Activated CD4-positive, alpha-beta T cell treated with anti-CD3 and anti-CD28 coated beads for 1 hour (primary cell): ENCODE measurements at places on chromosomes 4 and X.

GRCh38 chrX:8724300-8724699, 7.6 kb downstream of the ANOS1 start:
- no peak for DNase-seq

DNA sequence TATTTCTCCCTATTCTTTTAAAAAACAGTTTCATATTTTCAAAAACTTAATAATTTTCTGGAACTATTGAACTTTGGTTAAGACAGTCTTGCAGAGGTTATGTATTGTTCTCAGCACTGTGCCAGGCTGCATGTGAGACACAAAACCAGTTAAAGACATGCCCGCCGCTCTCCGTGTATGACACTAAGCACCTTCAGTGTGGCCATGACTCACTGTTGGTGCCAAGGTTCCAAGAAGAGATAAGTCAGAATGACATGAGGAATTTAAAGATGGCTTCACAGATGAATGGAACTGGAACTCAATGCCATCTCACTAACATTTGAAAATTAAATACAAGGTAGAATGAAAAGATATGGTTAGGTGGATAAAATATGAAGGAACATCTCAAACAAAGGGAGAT, 525.5 kb upstream of the ZFP42 start:
- no peak for DNase-seq

DNA sequence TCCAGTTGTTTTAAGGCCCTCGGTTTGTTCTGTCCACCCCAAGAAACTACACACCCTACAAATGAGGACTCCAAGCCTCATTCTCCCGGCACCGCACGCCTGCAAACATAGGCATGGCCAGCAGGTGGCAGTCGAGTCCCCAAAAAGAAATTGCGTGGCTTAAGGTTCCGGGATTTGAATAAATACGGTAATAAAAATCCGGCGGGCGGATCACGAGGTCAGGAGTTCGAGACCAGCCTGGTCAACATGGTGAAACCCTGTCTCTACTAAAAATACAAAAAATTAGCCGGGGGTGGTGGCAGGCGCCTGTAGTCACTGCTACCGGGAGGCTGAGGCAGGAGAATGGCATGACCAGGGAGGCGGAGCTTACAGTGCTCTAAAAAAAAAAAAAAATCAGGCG, 21.8 kb upstream of the CSF2RA start:
- DNase-seq, result peak; percentile 71

- DNase-seq, result no peak
These were observed 110.6 kb upstream of the PPARGC1A start for GRCh38 chr4:24000470-24000831.

GRCh38 chr4:143363332-143363731, 26.7 kb downstream of the GAB1 start:
- no peak for DNase-seq

DNA sequence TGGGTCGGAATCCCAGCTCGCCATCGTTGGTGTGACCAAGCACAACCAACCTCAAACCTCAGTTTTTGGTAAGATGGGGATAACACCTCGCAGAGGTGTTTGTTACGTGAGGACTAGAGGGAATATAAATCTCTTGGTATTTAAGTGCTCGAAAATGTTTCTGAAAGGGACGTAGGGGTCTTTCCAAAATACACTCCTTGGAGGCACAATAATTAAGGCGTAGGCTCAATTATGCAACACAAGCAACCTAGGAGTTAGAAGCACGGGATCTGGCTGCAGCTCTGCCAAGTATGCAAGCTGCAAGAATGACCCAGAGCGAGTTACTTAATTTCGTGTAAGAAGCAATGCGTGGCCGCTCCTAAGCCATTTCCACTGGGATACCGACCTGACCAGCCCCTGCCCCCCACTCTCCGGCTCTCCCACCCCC, 552 bp downstream of the ADH5 start:
- no peak for DNase-seq

DNA sequence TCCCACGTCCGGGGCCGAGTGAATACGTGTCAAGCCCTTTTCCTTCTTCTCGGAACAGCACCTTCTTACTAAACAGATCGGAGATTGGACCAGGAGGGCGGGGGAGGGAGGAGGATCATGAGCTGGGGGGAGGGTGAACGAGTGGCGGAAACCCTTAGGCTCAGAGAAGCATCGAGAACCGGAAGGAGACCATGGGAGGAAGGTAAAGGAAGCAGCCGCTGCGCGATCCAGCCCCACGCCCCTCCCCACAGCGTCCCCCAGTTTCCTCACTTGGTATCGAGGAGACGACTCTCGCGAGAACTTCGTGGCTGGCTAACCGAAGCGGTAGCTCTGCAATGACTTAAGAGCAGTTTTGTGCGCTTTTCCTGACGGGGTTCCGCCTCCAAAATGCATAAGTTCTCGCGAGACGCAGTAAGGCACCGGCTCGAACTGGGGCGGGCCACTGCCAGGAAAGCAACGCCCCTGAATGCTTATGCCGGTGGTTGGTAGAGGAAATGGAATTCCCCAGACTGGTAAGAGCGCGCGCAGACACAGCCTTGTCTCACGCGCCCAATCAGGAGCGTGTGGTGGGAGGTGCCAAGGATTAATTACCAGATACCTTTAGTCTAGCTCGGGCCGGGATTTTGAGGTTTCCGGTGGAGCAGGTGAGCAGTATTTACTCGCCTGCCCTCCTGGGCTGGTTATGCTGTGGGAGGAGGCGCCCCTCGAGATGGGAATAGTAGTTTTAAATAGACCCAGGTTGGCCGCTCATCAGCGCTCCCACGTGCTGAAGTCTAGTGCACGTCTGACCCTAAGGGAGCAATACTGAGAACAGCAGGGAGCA, 534 bp upstream of the UBE2D3 start:
- DNase-seq, result peak; percentile 98

GRCh38 chrX:105263171-105263570, 42.7 kb upstream of the TEX13A start:
- no peak for DNase-seq

GRCh38 chr4:159024266-159024665, 78.6 kb upstream of the RAPGEF2 start:
- DNase-seq, result no peak

DNA sequence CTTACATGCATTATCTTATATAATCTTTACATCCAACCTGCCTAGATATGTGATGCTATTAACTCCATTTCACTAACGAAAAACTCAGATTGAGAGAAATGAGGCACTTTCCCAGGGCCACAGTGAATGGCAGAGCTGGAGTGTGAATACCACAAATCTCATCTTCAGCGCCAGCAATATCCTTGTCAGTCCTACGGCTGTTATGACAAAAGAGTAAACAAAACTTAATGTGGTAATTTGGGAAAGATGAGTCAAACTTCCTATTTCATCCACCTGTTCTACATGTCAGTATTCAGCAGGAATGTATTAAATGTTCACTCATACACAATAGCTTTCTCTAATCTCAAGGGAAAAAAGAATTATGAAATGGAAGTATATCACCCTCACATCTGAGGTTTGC, 56.9 kb downstream of the FAT1 start:
- DNase-seq, result no peak

DNA sequence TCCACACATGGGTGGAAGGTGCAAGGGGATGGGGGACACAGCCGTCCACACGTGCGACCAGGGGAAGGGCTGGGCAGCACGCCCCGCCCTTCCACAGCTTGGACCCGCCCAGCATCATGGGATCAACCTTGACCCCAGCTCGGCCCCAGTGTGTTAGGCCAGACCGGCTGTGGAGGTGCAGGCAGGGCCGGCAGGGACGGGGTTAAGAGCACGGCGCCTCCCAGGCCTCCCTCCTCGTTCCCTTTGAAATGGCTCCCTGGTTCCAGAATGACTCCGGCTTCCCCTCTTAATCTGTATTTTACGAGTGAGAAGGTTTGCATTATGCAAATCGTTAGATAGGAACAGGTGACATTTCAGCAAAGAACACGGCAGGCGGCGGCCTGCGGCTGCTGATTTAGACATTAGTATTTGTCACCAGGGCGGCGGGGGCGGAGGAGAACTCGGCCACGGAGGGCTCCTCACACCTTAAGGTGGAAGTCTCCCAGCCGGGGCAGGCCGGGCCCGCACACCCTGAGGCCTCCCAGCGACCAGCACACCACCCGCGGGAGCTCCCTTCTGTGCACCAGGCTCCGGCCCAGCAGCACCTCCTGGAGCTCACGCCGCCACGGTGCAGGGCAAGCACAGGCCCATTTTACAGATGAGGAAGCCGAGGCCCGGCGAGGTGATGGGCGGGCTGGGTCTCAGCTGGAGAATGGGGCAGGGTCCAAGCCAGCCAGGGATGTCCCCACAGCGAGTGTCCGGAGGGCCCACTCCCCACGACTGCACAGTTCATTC, 116.1 kb downstream of the FAM53A start:
- no peak for DNase-seq

DNA sequence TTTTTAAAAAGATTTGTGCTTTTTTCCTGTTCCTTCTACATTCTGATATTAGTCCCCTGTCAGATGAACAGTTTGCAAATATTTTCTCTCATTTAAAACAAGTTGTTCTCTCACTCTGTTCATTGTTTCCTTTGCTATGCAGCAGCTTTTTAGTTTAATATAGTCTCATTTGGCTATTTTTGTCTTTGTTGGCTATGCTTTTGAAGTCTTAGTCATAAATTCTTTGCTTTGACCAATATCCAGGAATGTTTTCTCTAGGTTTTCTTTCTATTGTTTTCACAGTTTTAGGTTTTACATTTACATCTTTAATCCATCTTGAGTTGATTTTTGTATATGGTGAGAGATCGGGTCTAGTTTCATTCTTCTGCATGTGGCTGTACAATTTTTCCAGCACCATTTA, 136.8 kb downstream of the TET2 start:
- DNase-seq, result no peak

DNA sequence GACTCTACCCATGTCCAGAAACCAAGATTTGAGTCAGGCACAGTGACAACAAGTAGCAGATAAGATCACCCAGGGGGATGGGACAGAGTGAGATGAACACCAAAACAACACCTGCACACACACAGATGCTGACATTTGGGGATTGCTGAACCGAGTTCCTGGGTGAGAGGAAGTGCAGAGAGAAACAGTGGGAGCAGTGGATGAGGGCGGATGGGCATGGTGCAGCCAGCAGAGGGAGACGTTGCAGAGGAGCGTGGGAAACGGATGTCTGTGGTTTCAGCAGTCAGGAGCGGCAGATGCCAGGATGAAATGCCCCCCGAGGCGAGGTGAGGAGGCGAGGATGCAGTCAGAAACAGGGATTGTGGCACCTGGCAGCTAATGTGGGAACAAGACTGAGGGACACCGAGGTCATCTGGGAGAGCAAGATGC, 78.6 kb upstream of the STS start:
- peak; percentile 7 for DNase-seq

- no peak for DNase-seq
These were observed 169.3 kb downstream of the CHIC2 start for GRCh38 chr4:53895137-53895536.

- no peak for DNase-seq
These were observed 4.1 kb downstream of the PRIMPOL start for GRCh38 chr4:184653650-184654049.

- DNase-seq, result no peak
These were observed 96.3 kb downstream of the PLAC1 start for GRCh38 chrX:134562002-134562401.
